ENCODE measurements at places on chromosomes 4 and X. TPM values are rescaled to one million over a fixed set of nuclear protein-coding genes. Genes with fewer than 3 reads are reported as not detected.

Gene FAM120C
- 9.0 TPM for total RNA-seq

Gene EMCN
- not detected for total RNA-seq

Gene BCLAF3
- total RNA-seq = 4.3 TPM

Gene FAM9B
- not detected for total RNA-seq

Gene NPY2R
- total RNA-seq = not detected

Gene DKC1
- total RNA-seq = 219 TPM

Gene TRPC3
- total RNA-seq = 0.15 TPM

Gene SPARCL1
- total RNA-seq = not detected

Gene LNX1
- total RNA-seq = not detected

Gene IL2RG
- 323 TPM for total RNA-seq

Gene VEGFD
- not detected for total RNA-seq

Data from CD8-positive, alpha-beta memory T cell (primary cell).